ENCODE measurements at places on chromosomes 3 and 15. TPM values are rescaled to one million over a fixed set of nuclear protein-coding genes. Genes with fewer than 3 reads are reported as not detected.

PPARG gene
- 24.0 TPM for total RNA-seq

PIGBOS1 gene
- 5.6 TPM for total RNA-seq

CELSR3 gene
- total RNA-seq: 0.85 TPM

TBC1D21 gene
- not detected for total RNA-seq

CFAP91 gene
- 0.85 TPM for total RNA-seq

GP9 gene
- not detected for total RNA-seq

KNL1 gene
- total RNA-seq: 2.5 TPM

AGBL1 gene
- total RNA-seq: not detected

APOD gene
- total RNA-seq: 1.4 TPM

ACAD11 gene
- 58.3 TPM for total RNA-seq

BTLA gene
- not detected for total RNA-seq

IGSF11 gene
- total RNA-seq: 0.56 TPM

SKOR1 gene
- under 0.01 TPM for total RNA-seq

SNX22 gene
- total RNA-seq: 0.19 TPM

TP63 gene
- 0.28 TPM for total RNA-seq

ILDR1 gene
- total RNA-seq: not detected

BDH1 gene
- 1.4 TPM for total RNA-seq

EPHB3 gene
- total RNA-seq: 3.1 TPM

PP2D1 gene
- not detected for total RNA-seq

REC114 gene
- not detected for total RNA-seq

NTRK3 gene
- 3.1 TPM for total RNA-seq

SLC35A5 gene
- total RNA-seq: 27.4 TPM

CHMP2B gene
- total RNA-seq: 25.1 TPM

WDR6 gene
- 62.3 TPM for total RNA-seq

MEF2A gene
- 44.8 TPM for total RNA-seq

TM4SF18 gene
- total RNA-seq: 0.56 TPM

GP5 gene
- total RNA-seq: 1.1 TPM

SAXO2 gene
- 1.1 TPM for total RNA-seq

PPP2R3A gene
- 11.8 TPM for total RNA-seq

LDHAL6B gene
- not detected for total RNA-seq

PLCH1 gene
- under 0.01 TPM for total RNA-seq

SMAD6 gene
- total RNA-seq: 24.0 TPM

TMEM44 gene
- 32.4 TPM for total RNA-seq

NDUFB5 gene
- 140 TPM for total RNA-seq

LRRC3B gene
- total RNA-seq: not detected

PDHB gene
- 104 TPM for total RNA-seq

ONECUT1 gene
- not detected for total RNA-seq

XCR1 gene
- not detected for total RNA-seq

TICRR gene
- total RNA-seq: 3.7 TPM

WDR73 gene
- total RNA-seq: 22.0 TPM
